ENCODE measurements at places on chromosomes 13 and 19. TPM values are rescaled to one million over a fixed set of nuclear protein-coding genes. Genes with fewer than 3 reads are reported as not detected.

KISS1R gene
- total RNA-seq: not detected

IGFL1 gene
- total RNA-seq: not detected

CLEC17A gene
- 0.60 TPM for total RNA-seq

ANGPTL8 gene
- total RNA-seq: 2.0 TPM

EDNRB gene
- total RNA-seq: 24.9 TPM

- DNase-seq: no peak
These were observed 14.4 kb downstream of the MYBPC2 start for GRCh38 chr19:50447053-50447452.

GRCh38 chr13:83204886-83205285 is 677.4 kb downstream of the SLITRK1 start:
- DNase-seq: no peak

DNA sequence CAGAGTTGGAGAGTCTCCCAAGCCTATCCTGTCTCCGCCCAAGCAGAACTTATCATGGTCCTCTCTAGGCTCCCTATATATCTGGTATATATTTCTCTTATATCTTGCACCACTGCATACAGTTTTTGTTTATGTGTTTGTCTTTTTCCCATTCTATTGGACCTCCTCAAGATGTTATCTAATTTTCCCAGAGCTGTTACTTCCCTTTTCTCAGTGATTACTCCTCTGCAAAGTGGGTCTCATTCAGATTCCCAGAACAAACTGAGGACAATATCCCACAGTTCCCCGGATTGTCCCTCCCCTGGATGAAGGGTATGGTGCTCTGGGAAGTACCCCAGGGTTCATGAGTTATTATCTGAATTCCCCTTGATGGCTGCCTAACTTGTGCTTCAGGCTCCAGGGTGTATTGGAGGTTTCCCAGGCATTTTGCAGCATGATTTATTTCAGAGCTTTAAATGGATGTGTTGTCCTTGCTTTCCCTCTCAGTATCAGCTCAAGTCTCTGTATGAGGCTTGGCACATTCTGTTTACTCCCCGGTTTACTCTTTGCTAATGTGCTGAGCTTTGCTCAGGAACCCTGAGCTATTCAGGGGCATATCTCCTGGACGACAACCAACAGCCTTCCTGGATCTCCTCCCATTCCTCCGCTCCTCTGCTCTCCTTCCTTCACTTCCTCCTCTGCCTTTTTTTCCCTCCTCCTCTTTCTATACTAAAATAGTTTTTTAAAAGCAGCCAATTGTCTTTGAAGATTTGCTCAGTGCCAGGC is 329.3 kb downstream of the SPRY2 start:
- DNase-seq: no peak

DNA sequence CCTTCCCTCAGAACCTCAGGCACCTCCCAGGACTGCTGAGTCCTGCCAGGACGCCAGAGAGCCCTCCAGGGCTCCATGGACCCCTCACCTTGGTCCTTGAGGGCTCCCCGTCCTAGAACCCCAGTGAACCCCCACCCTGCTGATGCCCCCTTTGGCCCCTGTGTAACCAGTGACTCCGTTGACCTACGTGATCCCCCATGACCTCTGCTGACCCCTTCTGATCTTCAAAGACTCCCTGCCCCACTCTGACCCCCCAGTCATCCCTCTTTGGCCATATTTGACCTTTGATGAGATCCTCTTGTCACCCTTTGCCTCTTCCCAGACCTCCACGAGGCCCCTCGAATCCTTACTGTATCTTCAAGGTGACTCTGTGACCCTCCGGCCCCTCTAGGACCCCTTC is 91.3 kb downstream of the MAP4K1 start:
- DNase-seq: no peak

DNA sequence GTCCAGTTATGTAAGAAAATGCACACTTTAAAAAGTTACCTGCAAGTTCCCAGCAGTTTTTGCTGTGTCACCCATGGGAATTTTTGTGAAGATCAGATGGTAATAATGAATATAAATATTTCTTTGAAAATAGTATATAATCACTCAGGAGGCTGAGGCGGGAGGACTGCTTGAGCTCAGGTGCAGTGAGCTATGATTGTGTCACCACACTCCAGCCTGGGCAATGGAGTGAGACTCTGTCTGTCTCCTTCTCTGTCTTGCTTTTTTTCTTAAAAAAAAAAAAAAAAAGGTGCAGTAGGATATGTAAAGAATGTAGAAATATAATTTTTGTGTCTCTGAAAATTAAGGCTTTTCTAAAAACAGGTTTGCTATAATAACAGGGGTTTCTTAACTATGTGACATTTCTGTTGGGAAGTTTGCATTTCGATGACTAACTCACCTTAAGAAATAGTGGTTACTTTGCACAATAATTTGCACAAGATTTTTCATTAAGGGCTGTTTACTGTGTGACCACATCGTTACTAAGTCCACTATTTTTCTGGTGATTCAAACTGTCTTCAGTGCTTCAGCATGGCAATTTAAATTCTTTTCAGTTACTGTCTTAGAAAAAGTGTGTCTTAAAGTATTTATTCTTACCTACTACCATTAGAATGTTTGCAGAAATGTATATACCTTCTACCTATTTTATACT is 37.3 kb downstream of the DNAJC3 start:
- DNase-seq: no peak

DNA sequence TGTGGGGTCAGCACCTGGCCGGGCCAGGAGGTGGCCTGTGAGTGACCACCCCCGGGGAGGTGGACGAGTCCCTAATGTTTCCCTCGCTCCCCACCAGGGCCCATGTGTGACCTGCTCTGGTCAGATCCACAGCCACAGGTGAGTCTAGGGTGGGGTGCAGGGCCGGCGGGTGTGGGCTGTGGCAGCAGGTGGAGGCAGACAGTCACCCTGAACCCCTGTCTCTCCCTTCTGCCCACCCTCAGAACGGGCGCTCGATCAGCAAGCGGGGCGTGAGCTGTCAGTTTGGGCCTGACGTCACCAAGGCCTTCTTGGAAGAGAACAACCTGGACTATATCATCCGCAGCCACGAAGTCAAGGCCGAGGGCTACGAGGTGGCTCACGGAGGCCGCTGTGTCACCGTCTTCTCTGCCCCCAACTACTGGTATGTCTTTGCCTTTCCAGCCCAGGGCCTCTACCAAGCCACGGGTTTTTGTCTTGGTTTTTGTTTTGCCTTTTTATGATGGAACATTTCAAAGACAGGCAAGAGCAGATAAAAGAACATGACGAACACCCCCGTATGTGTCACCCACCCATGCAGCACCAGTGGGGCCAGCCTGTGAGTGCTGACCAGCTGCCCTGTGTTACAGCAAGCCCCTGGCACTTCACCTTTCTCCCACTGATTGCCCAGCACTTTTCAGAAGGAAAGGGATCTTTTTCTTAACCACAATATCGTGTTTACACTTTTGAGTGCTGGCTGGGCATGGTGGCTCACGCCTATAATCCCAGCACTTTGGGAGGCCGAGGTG is 24.9 kb downstream of the CCDC8 start:
- DNase-seq: peak; percentile 7

GRCh38 chr13:26325876-26326275 is 71.9 kb downstream of the CDK8 start:
- DNase-seq: no peak

- no peak for DNase-seq
These were observed 8.5 kb downstream of the SOX21 start for GRCh38 chr13:94703721-94704314.

GRCh38 chr13:61700181-61700580 is 284.5 kb upstream of the PCDH20 start:
- no peak for DNase-seq

DNA sequence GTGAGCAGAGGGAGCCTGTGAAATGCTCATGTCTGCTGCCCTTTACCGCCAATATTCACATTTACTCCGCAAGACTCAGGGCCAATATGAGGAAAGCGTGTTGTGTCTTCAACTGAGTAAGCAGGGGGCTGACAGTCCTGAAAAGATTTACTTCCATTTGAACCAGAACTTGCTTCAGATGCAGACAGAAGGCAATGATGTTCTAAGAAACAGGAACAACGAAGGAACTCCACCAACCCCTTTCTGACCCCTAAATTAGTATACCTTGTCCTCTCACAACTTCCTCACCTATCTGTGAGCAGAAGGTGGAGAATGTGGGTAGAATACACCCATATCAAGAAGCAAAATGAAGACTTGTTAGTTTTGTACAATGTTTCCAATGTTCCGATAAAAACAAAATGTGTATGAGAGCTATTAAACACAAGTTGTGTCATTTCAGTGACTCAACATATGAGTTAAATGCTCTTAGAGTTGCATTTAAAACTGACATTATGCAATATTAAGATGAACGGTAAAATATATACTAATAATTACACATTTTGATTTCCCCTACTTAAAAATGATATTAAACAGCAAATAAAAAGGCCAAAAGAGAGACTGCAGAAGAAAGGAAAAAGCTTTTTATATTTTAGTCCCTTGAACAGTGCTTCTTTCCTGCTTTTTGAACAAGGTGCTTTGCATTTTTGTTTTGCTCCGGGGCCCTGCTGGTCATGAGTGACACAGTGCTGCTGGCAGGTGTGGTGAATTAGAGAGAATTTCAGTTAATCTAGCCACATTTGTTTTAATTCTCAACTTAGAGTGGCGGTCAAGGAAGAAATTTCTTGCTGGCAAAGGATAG is 16.0 kb downstream of the TMEM272 start:
- no peak for DNase-seq

DNA sequence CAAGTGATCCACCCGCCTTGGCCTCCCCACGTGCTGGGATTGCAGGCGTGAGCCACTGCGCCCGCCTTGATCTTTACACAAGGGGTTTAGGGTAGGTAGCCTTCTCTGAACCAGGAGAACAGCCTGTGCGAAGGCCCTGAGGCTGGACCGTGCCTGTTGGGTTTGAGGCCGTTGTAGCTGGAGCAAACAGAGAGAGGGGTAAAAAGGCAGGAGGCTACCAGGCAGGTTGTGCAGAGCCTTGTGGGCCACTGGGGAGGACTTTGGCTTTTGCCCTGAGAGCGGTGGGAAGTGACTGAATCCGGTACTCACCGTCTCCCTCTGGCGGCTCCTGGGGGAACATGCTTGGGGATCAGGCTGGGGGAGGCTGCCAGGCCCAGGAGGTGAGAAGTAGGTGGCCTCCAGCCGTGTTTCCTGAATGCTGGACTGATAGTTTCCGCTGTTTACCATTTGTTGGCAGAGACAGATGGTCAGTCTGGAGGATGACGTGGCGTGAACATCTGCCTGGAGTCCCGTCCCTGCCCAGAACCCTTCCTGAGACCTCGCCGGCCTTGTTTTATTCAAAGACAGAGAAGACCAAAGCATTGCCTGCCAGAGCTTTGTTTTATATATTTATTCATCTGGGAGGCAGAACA is 24.6 kb downstream of the SPC24 start:
- DNase-seq: peak; percentile 86

- no peak for DNase-seq
These were observed 344.9 kb upstream of the KLF12 start for GRCh38 chr13:74479124-74479523.

- no peak for DNase-seq
These were observed 153.9 kb downstream of the TEX29 start for GRCh38 chr13:111474136-111475002.

DNA sequence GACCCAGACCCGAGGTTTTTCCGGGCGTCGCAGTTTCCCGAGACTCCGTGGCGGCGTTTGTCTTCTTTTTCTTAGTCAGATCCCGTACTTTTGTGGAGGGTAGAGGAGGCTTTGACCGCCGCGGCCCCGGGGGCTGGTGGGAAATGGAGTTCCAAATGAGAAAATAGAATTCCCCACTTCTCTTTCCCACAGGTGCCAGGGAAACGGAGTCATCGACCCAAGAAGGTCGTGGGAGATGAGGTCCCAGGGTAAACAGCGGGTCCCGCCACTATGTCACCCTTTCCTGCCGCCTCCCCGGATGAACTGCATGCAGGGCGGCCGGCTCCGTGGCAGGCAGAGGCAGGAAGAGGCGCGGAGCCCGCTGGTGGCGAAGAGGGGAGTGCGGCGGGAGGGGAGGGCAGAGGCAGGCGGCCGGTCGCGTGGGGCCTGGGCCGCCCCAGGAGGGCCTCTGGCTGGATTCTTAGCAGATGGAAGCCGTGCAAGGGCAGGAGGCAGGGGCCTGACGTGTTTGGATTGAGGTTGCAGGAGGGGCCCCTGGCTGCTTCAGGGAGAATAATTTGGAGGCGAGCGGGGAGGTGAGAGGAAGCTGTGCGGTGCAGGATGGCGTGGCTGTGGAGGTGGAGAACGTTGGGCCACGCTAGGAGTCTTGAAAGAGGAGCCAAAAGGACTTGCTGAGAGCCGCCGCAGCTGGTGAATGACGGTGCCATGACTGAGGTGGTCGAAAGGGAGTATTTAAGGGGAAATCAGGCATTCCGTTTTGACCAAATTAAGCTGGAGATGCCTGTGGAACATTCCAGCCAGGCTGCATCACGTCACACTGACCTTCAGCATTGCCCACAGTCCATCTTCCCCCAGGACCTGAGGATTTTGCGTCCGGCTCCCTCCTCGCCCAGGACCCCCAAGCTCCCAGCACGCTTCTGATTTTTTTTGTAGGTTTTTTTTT is 11.7 kb downstream of the CYTH2 start:
- peak; percentile 48 for DNase-seq

GRCh38 chr19:31955884-31956283 is 389.5 kb upstream of the ZNF507 start:
- no peak for DNase-seq

DNA sequence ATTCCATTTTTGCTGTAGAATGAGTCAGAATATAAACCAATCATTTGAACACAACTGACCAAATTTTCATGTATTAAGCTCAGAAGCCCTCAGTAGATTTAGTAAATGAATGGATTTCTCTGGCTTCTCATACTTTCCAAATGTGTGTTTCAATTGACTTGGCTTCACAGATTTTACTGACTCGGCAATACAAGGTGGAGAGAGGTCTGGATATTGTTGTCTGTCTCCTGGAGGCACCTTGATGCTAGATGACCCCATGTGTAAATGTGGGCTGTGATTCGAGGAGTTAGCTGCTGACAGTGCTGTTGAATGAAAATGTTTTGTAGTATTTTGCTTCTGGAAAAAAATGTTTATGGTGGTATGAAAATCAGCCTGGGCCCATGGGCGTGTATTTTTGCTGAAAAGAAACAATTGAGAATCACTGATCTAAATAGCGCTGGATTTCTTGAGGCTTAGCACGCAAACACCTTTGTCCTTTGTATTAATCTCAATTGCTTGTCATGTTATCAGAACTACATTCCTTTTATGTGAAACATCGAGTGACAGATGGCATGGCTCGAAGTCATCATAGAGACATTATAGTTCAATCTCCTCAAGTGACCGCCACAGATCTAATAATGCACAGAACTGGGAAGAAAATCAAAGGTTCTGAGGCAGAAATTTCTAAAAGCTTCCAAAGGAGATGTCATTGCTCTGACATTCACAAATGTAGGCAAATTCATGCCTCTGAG is 41.2 kb upstream of the UBAC2 start:
- DNase-seq: no peak

All from tibial nerve (tissue), 4 donors.